Osteoblast (primary cell): ENCODE measurements at places on chromosomes 1 and 21. TPM values are rescaled to one million over a fixed set of nuclear protein-coding genes. Genes with fewer than 3 reads are reported as not detected.

Gene ALG6
- 8.3 and 8.8 TPM in 2 replicates for total RNA-seq

Gene TSSK3
- total RNA-seq: 1.5 and 1.8 TPM in 2 replicates

GRCh38 chr1:78069784-78070183, 24.0 kb downstream of the GIPC2 start:
- peak overlapping the region; percentile 48 for H3K27ac ChIP-seq
- no peaks in the 10 kb centered on the region for H3K27me3 ChIP-seq
- H3K4me3 ChIP-seq: no peak overlapping the region

Gene UTS2
- total RNA-seq: under 0.01 and 0.29 TPM in 2 replicates

DNA sequence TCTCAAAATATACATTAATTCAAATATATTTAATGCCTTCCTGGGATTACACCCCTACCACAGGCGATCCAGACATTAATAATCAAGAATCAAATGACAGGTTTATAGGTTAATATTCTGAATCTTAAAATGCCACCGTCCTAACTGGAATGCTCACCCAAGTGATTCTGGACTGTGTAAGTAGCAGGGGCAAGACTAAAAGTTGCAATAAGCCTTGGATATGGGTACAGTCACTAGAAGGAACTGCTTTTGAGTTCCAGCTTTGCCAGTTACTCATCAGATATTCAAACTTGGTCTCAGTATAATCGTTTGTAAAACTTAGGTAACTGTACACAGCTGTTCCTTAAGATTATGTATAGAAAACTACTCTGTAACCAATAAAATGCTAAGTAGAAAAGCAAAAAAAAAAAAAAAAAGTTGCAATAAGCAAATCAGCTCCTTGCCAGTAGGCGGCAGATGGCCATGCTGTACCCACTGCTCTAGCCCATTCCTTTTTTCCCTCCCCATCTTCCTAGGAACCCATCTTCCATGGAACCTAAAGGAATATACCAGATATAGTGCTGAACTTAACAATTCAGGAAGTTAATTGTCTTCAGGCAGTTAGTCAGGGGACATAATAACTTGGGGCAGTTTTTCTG, 10.5 kb downstream of the RO60 start:
- H3K4me1 ChIP-seq: no peaks in the 10 kb centered on the region
- peaks cover 9% of the 10 kb centered on the region for H3K36me3 ChIP-seq
- H3K27me3 ChIP-seq: no peaks in the 10 kb centered on the region
- no peak overlapping the region for H3K27ac ChIP-seq
- no peak for DNase-seq
